ENCODE measurements at places on chromosomes 2 and 18.

- DNase-seq = no peak
Measured at GRCh38 chr2:27353762-27354596, 2.6 kb downstream of the GTF3C2 start.

- DNase-seq = no peak
Measured at GRCh38 chr2:70918016-70918415, 17.7 kb upstream of the ATP6V1B1 start.

DNA sequence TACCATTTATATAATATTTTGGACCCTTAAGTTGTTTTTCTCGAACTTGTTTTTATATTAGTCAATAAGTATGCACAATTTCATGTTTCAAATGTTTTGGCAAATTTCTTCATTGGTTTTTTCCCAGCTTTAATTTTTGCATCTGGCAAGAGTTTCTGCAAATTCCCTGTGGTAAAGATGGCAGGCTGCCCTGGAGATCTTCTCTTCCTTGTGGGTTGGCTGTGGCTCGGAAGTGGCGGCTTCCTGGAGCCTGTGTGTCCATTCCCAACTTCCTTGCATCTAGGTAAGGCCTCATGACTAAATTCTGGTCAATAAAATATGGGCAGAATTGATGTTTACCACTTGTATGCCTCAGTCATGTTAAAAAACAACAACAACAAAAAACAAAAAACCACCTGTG lies 818.6 kb downstream of the EPHA4 start:
- DNase-seq = no peak

DNA sequence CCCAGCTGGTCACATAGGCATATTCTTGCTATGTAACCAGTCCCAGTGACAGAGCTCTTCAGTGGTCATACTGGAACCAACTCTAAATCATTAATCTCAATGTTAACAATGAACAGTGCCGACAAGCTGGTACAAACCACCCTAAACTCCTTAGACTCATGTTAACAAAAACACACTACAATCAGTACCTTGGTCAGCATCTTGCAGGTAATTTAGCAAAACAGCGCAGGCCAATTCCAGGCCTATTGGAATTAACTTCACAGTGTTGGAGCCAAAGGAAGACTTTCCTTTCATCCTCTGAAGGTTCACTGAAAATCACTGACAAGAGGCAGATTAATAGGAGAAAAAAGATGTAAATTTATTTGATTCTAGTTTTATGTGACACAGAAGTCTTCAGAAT lies 396.4 kb downstream of the PIK3C3 start:
- DNase-seq = no peak

Data from CD8-positive, alpha-beta T cell (primary cell).